Type B pancreatic cell (in vitro differentiated cells): ENCODE measurements at places on chromosomes 4 and X. TPM values are rescaled to one million over a fixed set of nuclear protein-coding genes. Genes with fewer than 3 reads are reported as not detected.

The MAGEB10 gene
- total RNA-seq, result not detected in 2 replicates

The MAP3K15 gene
- total RNA-seq, result 2.5 and 2.9 TPM in 2 replicates

The NAP1L3 gene
- total RNA-seq, result 8.4 and 25.1 TPM in 2 replicates

The PCYT1B gene
- total RNA-seq, result 5.7 and 21.3 TPM in 2 replicates

The ATP2B3 gene
- total RNA-seq, result 0.26 and 0.43 TPM in 2 replicates

The AREG gene
- total RNA-seq, result 17.1 and 58.0 TPM in 2 replicates

The ADAMTS3 gene
- total RNA-seq, result 1.4 and 10.3 TPM in 2 replicates

The TMPRSS11B gene
- total RNA-seq, result 1.0 and 3.1 TPM in 2 replicates

The SLC10A4 gene
- 0.99 and 2.8 TPM in 2 replicates for total RNA-seq

The HGFAC gene
- 1.2 and 2.4 TPM in 2 replicates for total RNA-seq

The C4orf50 gene
- total RNA-seq, result 0.19 and 0.52 TPM in 2 replicates

The UGT2B10 gene
- total RNA-seq, result 0.17 and 0.45 TPM in 2 replicates

The RAB33A gene
- total RNA-seq, result 1.8 and 3.5 TPM in 2 replicates
